ENCODE measurements at places on chromosomes 5 and 9.

- DNase-seq, result no peak
These were observed 409.5 kb upstream of the ITGA1 start for GRCh38 chr5:52378237-52378636.

- DNase-seq, result no peak
These were observed 137.3 kb upstream of the RANBP3L start for GRCh38 chr5:36438765-36439561.

GRCh38 chr5:17426104-17426749 is 71.8 kb upstream of the TAF11L2 start:
- DNase-seq, result no peak

DNA sequence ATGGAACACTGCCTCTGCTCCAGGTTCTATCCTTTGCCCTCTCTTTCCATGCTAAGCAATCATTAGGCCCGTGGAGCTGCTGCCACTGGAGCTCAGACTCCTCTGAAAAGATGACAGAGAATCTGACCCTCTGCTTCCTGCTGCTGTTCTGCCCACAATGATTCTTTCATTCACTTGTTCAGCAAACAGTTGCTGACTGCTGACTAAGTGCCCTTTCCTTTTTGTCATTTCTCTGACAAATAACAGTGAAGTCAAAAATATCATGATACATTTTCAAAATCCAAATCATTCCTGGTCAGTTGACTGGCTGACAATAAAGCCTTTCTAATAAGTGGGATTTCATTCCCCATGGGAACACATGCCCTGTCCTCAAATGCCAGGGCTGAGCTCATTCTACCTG is 110.1 kb downstream of the SIL1 start:
- DNase-seq, result no peak

- DNase-seq, result no peak
These were observed 8.0 kb upstream of the REEP5 start for GRCh38 chr5:112930082-112930344.

DNA sequence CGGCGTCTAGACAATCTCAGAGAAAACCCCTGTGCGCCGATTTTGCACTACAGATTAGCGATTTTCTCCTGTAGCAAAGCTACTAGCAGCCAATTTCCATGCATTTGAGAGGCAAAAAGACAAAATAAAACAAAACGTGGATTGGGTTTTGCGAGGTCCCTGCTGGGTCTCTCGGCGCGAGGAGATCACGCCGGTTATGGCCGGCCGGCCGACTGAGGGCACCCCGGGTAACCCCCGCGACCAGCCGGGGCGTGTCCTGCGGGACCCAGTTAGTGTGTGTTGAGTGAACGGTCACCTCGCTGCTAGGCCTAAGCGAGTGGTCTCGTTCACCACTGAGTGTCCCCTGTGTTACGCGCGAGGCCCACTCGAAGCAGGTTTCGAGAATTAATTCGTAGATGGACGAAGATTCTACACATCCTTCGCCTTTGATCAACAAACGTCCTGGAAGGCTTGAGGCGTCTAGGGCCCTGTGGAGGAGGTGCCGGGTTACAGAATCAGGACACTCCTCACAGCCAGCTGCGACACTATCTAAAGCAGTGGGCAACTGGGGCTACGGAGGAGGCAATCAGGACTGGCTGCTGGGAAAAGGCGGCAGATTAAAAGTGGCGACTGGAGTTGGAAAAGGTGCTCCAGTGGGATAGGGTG is 764 bp upstream of the VDAC1 start:
- no peak for DNase-seq

DNA sequence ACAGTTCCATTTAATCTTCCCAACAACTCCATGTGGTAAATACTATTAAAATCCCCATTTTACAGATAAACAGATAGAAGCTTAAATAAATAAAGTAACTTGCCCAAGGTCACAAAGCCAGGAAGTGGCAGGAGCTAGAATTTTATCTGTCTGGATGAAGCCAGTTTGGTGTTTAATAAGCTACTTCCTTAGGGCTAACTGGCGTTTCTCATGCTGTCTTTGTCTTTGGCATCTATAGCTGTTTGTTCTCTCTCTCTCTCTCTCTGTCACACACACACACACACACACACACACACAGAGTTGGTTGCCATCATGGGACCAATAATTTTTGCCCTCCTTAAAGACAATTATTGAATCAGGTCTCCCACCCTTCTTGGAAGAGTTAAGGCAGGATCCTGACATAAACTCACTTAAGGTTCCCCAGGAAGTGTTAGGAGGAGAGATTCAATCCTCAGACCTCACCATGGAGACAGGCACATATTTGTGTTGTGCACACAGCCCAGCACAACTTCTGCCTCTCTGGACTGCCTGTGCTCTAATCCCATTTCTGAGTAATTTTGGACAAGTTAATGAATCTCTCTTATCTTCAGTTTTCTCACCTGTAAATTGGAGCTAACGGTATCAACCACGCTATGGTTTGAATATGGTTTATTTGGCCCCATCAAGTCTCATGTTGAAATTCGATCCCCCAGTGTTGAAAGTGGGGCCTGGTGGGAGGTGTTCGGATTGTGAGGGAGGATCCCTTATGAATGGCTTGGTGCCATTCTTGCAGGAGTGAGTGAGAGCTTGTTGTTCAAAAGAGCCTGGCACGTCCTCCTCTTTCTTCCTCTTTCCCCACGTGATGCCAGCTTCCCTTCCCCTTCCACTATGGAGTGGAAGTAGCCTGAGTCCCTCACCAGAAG is 8.3 kb upstream of the ADRA1B start:
- no peak for DNase-seq

- no peak for DNase-seq
These were observed 297.8 kb downstream of the EPB41L4A start for GRCh38 chr5:112121258-112121657.

DNA sequence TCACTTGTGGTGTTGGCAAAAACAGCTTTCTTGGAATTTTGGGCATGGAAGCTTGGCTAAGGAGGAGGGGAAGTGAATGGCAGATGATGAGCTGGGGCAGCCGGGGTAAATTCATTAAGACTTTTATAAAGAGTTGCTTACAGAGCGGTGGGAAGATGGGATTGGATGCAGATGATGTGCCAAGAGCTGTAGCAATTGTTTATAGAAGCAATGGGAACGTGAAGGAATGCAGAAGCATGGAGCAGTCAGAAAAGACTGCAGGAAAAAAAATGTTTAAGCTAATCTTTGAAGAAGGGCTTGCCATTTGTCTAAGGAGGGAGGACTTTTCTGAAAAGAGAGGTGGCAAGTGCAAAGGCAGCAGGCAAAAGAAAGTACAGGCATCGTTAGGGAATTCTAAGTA is 86.6 kb upstream of the SHISAL2B start:
- no peak for DNase-seq

DNA sequence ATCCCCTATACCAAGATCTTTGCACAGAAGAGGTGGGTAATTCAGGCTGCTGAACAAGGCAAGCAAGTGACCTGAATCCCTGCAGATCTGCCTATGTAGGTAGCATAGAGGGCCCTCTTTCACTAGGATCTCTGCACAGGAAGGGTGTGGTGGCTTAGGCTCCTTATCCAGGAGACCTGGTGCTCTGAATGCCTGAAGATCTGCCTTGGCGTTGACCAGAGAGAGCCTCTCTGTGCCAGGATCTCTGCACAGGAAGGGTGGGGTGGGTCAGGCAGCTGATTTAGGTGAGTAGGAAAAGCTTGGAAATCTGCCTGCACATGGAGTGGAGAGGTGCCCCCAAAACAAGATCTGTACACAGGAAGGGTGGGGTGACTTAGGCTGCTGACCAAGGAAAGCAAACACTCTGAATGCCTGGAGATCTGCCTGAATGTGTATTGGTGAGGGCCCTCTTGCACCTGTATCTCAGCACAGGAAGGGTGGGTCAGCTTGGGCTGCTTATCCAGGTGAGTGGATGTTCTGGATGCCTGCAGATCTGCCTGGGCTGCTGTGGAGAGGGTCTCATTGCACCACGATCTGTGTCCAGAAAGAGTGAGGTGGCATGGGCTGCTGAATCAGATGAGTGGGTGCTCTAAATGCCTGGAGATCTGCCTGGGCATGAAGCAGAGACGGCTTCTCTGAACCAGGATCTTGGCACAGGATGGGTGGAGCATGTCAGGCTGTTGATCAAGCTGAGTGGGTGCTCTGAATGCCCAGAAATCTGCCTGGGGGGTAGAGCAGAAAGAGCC is 365.9 kb downstream of the DMAC1 start:
- DNase-seq, result no peak

DNA sequence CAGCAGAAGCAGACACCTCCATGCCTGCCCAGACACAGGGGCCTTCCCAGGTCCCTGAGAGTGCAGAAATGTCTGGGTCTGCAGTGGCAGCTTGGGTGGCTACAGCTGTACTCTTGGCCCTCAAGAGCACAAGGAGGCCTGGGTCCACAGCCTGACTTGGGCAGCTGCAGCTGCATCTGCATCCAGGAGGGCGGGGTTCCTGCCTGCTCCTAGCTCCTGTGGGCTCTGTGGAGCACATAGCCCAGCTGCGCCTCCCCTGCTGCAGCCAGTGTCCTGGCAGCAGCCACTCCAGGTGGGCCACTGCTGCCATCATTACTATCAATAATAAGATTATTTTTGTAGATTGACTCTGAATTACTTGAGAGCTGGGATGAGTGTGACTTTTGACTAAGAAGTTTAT is 162.0 kb upstream of the PTCH1 start:
- no peak for DNase-seq

DNA sequence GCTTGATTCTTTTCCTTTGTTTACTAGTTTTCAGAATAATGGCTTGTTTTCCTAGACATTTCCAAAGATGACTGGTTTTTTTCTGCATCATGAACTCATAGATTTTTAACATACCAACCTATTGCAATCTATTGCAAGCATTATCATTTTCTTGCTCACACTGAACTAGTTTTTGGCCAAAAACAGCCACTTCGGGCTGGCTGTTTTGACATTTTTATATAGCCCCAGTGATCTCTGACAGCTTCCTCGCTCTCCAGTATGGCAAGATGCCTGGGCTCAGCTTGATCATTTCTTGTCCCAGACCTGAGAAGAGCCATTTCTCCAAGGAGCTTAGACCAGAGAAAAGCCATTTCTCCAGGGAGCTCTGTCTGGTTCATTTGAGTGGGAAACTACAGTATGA is 94.3 kb upstream of the MAMDC2 start:
- no peak for DNase-seq

All from activated T-helper 9 cell treated with anti-CD3 and anti-CD28 coated beads, Interleukin-2, amount 50 U/mL, for 16 hours (primary cell).